ENCODE measurements at places on chromosomes 12 and 14.

- no peak for DNase-seq
These were observed 21.4 kb upstream of the CMKLR1 start for GRCh38 chr12:108360487-108360886.

DNA sequence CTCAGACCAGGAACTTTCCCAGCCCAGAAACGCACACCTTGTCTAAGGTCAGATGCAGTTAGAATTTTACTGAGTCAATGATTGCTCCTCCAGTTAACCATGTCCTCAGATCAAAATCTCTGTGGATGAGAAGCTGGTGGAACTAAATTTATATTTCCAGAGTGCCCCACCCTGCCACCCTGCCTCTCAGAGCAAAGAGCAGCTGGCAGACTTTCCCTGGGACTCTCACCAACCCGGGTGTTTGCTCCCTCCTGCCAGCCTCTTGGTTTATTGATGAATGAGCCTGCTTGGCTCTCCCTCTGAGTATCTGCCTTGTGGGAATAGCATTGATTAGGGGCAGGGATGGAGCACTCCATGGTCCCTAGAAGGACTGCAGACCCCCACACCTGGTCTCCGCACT, 5.9 kb upstream of the KRT1 start:
- DNase-seq, result no peak

- DNase-seq, result peak; percentile 99
These were observed at the start of gene USP5 for GRCh38 chr12:6851921-6852650. USP5 (plus strand) TSS chr12:6852150; CDS start chr12:6852180, 30 bp downstream.

- DNase-seq, result no peak
These were observed 5.7 kb upstream of the DTX1 start for GRCh38 chr12:113050795-113051194.

DNA sequence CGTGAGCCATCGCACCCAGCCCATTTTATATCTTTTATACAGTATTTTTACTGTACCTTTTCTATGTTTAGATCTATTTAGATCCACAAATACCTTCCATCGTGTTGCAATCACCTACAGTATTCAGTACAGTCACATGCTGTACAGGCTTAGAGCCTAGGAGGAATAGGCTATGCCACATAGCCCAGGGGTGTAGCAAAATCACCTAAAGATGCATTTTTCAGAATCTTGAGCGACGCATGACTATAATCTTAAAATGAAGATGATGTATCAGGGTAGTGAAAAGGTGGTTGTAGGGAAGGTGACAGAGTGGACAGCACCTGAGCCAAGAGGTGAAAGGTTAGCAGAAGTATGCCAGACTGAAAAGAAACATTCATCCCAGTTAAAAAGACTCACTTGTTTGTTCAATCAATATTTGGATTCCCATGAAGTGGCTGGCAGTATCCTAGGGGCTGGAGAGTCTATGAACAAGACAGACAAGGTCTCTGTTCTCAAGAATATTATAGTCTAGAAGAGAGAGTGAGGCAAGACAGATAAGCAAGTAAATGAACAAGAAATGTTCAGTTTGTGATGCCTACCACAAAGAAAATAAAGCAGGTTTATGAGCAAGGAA, 3.6 kb downstream of the SPRING1 start:
- no peak for DNase-seq

DNA sequence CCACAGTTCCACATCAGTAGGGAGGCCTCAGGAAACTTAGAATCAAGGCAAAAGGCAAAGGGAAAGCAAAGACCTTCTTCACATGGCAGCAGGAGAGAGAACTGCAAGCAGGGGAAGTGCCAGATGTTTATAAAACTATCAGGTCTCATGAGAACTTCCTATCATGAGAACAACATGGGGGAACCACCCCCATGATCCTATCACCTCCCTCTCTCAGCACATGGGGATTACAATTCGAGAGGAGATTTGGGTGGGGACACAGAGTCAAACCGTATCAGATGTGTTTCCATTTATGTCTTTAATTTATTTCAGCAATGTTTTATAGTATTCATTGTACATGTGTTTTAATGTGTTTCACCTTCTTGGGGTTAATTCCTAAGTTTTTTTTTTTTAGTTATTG, 25.8 kb downstream of the METAP2 start:
- no peak for DNase-seq

- DNase-seq, result no peak
These were observed 33.7 kb downstream of the TCTN1 start for GRCh38 chr12:110647631-110648040.

GRCh38 chr12:126055521-126055920, 990.3 kb downstream of the AACS start:
- peak; percentile 13 for DNase-seq

- peak; percentile 44 for DNase-seq
These were observed at the start of gene SLC25A21 for GRCh38 chr14:37172024-37172869. SLC25A21 (minus strand) TSS chr14:37172606.

DNA sequence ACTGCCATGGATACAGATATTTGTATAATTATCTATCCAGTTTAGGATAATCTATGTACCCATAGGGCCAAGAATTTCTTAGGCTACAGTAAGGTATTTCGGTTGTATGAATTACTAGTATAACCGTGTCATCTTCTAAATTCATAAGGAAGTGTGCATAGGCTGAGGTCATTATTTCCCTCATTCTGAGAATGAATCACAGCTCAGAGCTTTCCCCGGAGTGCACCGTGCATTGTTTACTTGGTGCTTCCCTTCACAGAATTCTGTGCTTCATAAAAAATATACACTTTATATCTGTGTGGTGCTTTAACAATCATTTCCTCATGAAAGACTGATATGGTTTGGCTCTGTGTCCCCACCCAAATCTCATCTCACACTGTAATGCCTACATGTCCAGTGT, 514.1 kb downstream of the ETNK1 start:
- DNase-seq, result no peak

DNA sequence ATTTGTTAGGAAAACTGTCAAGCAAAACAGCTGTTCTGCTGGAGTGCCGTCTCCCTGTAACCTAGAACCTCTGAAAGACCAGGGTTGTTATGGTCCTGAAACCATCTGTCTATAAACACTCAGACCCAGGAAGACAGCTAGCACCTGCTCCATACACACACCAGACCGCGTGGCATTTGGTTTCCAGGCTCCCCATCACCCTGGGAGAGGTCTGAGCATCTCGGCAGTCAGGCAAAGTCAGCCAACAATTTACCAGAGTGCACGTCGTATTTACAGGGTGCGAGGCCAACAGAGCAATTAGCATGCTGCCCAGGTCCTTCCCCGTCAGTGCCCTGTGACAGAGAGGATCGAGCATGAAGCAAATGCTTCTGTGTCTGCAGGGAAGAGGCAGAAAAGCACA, 272.5 kb downstream of the SLC15A4 start:
- DNase-seq, result no peak

DNA sequence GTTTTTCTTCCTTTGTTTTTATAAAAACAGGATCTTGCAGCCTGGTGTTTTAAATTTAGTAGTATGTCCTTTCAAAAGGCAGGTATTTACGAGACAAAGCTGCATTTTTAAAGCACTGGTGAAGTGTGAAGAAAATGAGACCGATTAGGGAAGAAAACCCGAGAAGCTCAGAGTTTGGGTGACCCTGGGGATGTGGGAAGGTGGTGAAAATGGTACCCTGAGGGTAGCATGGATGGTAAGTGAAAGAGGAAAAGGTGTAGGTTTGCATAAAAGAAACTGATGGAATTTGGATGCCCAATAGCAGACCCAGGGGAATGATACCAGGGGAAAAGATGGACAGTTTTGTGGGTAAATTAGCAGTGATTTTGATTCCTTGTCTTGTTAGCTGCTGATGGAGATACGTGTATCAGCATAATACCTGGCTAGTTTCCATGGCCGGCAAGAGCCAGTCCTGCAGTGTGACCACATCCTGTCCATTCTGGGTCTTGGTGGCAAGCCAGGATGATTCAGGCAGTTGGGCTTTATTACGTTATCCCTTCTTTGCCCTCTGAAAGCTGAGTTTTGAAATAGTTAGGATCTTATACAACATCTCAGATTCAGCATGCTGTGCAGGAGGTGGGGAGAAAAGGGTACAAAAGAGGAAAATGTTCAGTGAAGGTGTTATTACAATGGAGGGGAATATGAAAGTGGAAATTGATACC, 8.9 kb downstream of the BICD1 start:
- peak; percentile 98 for DNase-seq

- DNase-seq, result no peak
These were observed 61.1 kb upstream of the C12orf71 start for GRCh38 chr12:27143256-27144069.

GRCh38 chr14:98368221-98368620, 903.8 kb downstream of the BCL11B start:
- no peak for DNase-seq

DNA sequence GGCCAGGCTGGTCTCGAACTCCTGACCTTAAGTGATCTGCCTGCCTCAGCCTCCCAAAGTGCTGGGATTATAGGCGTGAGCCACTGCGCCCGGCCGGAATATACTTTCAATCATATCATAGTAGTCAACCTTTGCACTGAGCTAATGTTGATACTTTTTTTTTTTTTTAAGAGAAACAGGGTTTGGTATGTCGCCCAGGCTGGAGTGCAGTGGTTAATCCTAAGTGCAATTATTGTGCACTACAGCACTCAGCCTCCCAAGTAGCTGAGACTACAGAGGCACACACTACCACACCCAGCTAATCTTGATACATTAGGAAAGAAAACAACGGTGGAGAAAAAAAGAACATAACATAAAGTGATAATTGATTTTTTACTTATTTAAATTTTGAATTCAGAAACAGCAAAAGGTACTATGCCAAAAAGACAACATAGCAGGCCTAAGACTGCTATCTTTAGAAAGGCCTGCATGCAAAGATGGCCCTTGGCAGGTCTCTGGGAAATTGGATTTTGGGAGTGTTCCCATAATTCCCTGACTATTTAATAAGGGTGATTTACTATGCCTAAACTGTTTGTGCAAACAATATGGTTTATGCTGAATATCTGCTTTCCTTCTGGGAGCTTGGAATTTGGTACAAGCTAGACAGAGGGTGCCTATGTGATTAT, 15.5 kb downstream of the BTBD7 start:
- no peak for DNase-seq

GRCh38 chr14:106844608-106845285, 1318.4 kb downstream of the TMEM121 start:
- no peak for DNase-seq

GRCh38 chr12:33304176-33304575, 135.4 kb downstream of the SYT10 start:
- no peak for DNase-seq

- peak; percentile 44 for DNase-seq
These were observed 58.0 kb upstream of the ELK3 start for GRCh38 chr12:96136161-96136560.

DNA sequence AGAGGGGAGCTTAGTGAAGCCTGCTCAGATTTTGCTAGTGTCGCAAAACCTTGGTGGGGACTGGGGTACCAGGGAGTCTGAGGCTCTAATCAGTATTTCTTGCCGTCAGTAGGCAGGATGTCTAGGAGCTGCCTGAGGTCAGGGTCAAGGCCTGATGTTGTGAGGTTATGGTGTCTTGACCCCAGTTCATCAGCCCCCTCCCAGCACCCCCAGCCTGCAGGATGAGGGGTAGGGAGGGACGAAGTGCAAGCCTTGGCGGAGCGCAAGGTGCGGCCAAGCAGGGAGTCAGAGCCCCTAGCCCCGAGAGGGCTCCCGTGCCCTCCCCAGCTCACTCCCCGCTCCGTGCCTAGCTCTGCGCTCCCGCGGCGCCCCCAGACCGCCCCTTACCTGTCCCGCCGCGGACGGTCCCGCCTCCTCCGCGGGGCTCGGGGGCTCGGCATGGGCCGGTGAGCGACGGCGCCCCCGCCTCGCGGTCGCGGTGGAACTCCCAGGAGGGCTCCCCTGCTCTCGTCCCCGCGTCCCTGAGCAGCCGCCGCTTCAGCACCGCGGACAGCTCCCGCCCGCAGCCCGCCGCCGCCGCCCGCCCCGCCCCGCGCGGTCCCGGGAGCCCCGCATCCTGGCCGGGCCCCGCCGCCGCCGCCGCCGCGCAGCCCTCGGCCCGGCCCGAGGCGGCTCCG, 347 bp downstream of the SYNDIG1L start:
- no peak for DNase-seq

- DNase-seq, result no peak
These were observed 15.9 kb upstream of the KRT83 start for GRCh38 chr12:52337054-52337453.

GRCh38 chr12:68559246-68559645, 51.5 kb upstream of the RAP1B start:
- DNase-seq, result no peak

- DNase-seq, result no peak
These were observed 888 bp upstream of the CCDC197 start for GRCh38 chr14:93996130-93996695.

GRCh38 chr12:76519538-76519937, 40.0 kb downstream of the OSBPL8 start:
- no peak for DNase-seq

DNA sequence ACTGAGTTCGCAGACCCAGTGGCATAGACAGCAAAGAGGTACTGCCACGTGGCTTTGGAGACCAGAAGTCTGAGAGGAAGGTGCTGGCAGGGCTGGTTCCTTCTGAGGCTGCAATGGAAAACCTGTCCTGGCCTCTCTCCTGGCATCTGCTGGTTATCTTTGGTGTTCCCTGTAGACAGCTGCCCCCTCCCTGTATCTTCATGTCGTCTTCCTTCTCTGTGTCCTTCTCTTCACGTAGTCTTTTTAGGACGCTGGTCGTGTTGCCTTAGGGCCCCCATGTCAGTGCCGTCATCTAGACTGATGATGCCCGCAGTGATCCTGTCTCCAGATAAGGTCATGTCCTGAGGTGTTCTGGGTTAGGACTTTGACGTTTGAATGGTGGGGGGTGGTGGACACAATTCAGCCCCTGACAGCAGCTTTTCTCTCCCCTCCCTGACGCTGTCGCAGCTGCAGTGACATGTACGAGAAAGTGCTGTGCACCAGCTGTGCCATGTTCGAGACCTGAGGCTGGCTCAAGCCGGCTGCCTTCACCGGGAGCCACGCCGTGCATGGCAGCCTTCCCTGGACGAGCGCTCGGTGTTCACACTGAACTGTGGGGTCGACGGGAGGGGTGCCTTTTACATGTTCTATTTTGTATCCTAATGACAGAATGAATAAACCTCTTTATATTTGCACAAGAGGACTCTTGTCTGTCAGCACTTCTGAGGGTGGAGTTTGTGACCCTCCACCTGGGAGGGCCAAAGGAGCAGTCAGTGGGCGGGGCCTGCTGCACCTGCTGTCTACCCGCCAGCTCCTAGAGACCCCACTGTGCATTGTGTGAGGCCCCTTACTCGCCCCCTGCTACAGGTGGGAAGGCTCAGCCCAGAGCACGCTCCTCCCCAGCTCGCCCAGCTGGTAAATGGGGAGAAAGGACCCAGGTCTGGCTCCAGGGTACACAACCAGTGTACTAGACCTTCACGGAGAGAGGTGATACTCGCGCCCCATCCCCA, 6.3 kb downstream of the SIVA1 start:
- DNase-seq, result no peak

- no peak for DNase-seq
These were observed 324 bp downstream of the CALCOCO1 start for GRCh38 chr12:53726946-53727309.

DNA sequence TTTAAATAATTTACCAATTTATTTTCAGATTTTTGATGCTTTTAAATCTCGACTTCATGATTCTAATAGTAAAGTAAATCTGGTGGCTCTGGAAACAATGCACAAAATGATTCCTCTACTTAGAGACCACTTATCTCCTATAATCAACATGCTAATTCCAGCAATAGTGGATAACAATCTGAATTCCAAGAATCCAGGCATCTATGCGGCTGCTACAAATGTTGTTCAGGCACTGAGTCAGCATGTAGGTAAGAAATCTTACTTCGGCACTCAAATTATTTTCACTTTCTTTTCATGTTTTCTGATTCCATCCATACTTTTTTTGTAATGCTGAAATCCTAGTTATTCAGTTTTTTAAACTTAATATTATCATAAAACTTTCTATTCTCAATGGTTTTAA, 15.5 kb upstream of the PRPF39 start:
- no peak for DNase-seq
